ENCODE measurements at places on chromosomes 3 and 15.

GRCh38 chr3:122146466-122146865, 37.0 kb upstream of the CASR start:
- DNase-seq, result no peak

GRCh38 chr3:87136066-87136596, 91.0 kb upstream of the CHMP2B start:
- peak; percentile 8 for DNase-seq

DNA sequence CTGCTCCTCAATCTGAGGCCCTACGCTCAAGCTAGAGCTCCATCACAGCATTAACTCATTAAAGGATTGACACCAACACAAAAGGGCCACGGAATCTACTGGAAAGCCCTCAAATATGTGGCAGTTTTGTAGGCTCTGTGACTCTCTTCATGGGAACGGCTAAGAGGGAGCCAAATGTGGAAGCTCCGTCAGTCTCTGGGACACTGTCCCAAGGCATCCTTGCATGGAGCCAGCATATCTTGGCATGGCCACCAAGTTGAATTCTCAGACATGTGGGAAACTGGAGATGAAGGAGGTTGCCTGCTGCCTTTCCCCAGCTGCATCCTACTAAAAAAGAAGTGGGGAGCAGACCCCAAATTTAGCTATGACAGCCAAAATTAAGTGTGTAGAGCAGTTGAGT, 296.9 kb downstream of the NTRK3 start:
- DNase-seq, result no peak

GRCh38 chr3:45223889-45224727, 2.0 kb downstream of the TMEM158 start:
- peak; percentile 33 for DNase-seq

GRCh38 chr15:98398056-98398455, 250.3 kb upstream of the IGF1R start:
- no peak for DNase-seq

- peak; percentile 32 for DNase-seq
Measured at GRCh38 chr3:158794936-158795518, 6.8 kb upstream of the MFSD1 start.

GRCh38 chr15:98018761-98019351, 58.4 kb downstream of the ARRDC4 start:
- DNase-seq, result no peak

GRCh38 chr3:177377166-177377565, 179.9 kb upstream of the TBL1XR1 start:
- DNase-seq, result no peak

- DNase-seq, result no peak
Measured at GRCh38 chr15:70383856-70384255, 286.1 kb upstream of the TLE3 start.

- DNase-seq, result no peak
Measured at GRCh38 chr3:47527952-47528725, 14.6 kb upstream of the ELP6 start.

GRCh38 chr3:112873632-112874031, 27.0 kb upstream of the CD200R1L start:
- no peak for DNase-seq

DNA sequence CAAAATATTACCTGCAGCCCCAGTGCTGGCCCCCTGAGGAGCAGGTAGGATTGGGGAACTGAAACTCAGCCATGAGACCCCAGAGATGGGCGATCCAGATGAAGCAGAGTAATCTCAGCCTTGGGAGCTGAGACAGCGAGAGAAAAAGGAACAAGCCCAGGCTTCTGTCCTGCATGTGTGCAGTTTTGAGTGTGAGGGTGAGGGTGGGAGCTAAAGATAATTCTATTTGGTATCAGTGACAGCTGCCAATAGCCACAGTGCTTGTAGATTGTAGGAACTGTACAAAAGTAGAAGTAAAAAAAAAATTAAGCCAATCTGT, 5.9 kb downstream of the ATP8B4 start:
- no peak for DNase-seq

GRCh38 chr3:128330214-128330842, 136.4 kb downstream of the DNAJB8 start:
- no peak for DNase-seq

DNA sequence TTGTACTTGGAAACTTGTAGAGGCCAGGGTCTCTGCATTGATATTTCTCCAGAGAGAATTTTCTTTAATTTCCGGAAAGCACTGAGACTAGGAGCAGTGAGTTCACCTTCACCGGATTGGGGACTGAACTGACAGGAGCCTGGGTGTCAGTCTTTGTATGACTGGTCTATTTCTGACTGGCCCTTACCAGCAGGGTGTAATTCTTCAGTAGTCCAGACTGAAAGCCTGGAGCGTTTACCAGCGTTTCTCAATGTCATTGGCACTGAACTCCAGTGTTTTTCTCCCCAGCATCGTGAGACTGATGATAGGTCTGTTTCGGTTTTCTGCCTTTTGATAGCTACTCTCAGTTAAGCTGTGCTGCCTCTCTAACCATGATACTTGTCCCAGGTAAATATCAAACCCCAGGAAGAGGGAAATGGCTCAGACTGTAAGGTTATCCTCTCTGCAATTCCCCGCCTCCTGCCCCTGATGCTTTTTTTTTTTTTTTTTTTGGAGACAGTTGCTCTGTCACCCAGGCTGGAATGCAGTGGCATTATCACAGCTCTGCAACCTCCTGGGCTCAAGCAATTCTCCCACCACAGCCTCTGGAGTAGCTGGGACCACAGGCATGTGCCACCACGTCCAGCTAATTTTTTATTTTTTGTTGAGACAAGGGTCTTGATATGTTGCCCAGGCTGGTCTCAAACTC, 103.6 kb downstream of the CACNA2D3 start:
- DNase-seq, result no peak

DNA sequence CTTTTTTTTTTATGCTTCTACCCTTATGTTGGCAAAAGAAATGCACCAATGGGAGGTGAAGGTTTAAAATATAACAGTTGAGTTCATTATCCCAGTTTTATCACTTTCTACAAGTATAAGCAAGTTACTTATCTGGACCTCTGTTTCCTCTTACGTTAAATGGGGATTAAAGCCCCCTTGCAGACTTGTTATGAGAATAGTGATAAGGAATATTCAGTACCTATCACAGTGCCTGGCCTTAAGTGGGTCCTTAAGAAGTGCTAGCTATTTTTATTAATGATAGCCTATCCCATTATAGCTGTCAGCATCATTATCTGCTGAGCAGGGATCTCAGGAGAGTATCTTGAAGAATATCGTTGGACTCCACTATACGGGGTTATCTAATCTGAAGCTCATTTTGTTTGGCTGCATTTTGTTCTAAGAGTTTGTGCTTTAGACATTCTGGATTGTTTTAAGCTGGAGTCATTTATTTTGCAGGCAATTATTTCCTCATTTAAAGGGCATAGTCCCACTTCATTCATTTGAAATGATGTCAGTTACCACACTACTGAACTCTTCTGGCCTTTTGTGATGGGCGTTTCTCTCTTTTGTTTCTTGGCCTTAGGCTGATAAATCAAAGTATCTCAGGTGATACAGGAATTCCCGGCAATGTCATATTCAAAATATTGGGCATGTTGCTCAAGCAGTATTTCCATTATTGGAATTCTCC, 28.8 kb downstream of the RAB8B start:
- peak; percentile 61 for DNase-seq

DNA sequence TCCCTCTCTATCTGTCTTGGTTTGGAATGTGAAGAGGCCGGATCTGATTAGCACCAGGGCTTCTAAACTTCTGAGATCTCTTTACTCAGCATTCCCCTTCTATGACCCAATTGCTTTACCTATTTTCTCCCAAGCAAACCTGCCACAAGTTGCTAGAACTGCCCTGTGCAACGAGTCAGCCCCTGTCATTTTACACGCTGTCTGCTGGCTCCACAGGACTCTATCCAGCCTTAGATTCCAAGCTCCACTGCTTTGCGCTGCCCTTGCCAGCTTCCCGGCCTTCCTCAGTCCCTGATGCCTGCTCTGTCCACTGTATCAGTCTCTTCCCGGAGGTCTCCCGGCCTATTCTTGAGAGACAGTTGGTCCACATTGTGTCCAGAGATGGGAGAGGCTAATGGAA, 12.3 kb downstream of the CEP19 start:
- no peak for DNase-seq

GRCh38 chr3:70738291-70738681, 425.8 kb upstream of the MDFIC2 start:
- DNase-seq, result no peak

GRCh38 chr3:71355862-71356261, 227.7 kb downstream of the FOXP1 start:
- no peak for DNase-seq

Data from fibroblast of skin of right quadriceps (primary cell).